ENCODE measurements at places on chromosomes 11 and 22.
A peak's percentile ranks its signal among the peaks of the same experiment; 100 is the strongest.

- DNase-seq: no peak
Measured at GRCh38 chr11:115636753-115637527, 132.7 kb upstream of the CADM1 start.

GRCh38 chr11:19342036-19342435 lies 101.3 kb upstream of the E2F8 start:
- DNase-seq: no peak

DNA sequence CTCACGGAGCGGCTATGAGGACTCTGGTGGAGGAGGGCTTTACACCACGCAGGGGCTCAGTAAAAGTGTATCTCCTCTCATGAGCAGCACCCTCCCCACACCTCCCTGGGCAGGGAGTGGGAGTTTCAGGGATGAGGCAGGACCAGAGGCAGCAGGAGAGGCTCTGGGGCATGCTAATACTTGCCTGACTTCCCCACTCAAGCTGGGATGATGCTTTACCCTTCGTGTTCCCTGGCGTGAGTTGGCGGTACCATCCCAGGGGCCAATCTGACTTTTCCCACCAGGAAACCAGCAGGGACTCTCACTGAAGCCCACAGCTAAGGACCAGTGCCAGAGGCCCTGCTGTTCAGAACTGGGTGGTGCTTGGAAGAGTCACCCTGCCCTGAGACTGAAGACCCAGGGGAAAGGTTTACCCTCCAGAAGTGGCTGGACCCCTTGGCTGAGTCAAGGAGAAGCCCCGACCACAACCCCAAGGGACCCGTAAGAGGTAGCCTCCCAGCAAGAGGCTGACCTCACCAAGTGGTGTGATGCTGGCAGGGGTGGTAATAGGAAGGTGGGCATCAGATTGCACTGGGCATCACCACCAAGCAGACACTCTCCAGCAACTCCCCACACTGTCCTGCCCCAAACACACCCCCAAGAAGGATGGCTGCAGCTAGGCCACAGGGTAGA lies 65.6 kb downstream of the THAP12 start:
- DNase-seq: no peak

DNA sequence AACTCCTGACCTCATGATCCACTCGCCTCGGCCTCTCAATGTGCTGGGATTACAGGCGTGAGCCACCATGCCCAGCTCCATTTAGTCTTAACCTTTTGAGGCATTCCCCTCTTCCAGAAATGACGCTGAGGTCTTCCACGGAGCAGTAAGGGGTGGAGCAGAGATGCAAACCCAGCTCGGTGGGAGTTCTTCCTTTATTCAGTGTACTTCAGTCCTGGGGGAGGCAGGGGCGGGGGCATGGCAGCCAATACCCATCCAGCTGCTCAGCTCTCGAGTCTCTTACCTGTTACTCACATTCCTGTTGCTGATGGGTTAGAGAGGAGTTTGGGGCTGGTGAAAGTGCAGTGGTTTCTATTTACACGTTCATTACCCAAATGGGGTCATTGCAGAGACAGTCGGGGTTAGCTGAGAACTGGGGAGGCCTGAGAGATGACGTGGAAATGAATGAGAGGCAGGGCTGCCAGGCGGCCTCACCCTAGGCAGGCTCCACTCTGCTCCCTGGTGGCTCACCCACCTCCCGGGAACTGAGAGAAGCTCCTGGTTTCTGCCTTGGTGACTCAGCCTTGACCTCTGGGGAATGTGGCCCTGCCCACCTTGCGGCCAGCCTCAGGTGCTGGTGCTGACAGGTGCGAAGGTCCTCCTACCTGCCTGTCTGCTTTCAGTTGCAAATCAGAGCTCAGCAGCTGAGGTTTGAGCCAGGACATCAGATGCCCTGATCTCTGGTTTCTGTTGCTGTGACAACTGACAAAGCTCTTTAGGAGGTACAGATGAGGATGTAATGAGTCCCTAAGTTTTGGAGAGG lies 13.4 kb upstream of the ST14 start:
- no peak for DNase-seq

DNA sequence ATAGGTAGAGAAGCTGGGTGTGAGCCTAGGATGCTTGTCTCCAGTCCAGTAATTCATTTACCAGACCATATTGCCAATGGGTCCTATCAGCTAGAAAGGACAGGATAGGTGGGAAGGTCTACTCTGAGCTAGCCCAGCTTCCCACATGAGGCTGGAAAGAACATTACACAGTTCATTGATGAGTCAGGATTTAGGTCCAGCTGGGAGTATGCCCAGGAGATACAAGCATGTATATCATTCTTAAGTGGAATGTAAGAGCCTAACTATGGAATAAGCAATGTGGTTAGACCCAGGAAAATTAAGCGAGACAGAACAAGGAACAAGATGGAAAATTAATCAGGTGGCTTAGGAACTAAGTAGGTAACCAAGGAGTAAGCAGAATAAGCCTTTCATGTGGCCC lies 59.0 kb upstream of the TBCEL start:
- DNase-seq: no peak

GRCh38 chr11:111362887-111363411 lies 16.1 kb downstream of the POU2AF1 start:
- DNase-seq: peak; percentile 28

GRCh38 chr22:25765801-25766200 lies 23.8 kb downstream of the MYO18B start:
- no peak for DNase-seq

GRCh38 chr11:44418456-44418830 lies 108.5 kb upstream of the ALX4 start:
- no peak for DNase-seq

DNA sequence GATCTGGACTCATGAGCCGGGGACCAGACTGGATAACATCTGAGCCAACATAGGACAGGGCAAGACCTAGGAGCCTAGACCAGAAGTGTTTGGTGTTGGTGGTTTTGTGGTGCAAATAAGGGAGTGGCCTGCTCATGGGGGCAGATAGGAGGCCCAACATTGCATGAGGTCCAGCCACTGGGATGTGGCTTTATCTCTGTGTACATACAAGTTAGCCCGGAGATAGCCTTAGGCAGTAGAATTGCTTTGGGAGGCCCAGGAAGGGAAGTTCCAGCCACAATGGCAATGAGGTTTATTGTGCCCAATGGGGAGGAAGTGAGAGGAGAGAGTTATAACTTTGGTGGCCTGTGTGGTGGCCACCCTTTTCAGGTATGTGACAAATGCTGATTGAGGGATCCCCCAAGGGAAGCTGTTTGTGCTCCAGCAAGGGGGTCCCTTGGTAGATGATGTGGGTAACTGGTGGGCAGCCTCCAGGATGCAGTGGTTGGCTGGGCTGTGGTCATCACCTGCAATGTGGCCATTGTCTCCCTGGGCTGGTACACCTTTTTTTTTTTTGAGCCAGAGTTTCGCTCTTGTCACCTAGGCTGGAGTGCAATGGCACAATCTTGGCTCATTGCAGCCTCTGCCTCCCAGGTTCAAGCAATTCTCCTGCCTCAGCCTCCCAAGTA lies 6.4 kb downstream of the LMO2 start:
- DNase-seq: no peak

DNA sequence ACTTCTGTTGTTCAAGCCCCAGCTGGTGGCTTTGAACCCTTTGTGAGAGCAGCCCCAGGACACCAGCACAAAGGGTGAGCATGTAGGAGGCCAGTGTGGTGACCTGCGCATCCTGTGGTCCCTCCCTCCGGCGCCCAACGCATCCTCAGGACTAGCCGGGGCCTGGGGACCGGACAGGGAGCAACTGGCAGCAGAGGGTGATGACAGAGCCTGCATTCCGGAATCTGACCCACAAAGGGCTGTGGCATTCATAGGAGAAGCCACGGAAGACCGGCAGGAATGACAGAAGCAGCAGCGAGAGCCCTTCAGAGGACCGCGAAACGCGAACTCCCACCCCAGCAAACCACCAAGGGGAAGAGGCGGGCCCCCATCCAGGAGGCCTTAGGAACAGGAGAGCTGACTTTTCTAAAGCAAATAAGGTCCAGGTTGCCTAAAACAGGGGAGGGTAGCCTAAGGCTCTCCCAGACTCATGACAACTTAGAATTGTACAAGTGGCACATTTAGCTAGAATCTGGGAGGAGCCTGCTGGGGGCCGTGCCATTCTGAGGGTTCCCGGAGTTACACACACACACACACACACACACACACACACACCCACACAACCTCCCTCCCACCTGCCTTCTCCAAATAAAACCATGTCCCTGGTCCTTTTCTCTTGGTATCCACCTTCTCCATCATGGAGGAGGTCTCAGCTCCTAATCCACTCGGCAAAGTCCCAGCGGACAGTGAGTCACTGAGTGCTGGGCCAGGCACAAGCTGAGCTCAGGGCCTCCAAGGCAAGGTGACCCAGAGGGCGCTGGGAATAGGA lies 232.7 kb downstream of the CTTN start:
- DNase-seq: peak; percentile 48

GRCh38 chr22:47237890-47238480 lies 475.5 kb downstream of the TBC1D22A start:
- no peak for DNase-seq

DNA sequence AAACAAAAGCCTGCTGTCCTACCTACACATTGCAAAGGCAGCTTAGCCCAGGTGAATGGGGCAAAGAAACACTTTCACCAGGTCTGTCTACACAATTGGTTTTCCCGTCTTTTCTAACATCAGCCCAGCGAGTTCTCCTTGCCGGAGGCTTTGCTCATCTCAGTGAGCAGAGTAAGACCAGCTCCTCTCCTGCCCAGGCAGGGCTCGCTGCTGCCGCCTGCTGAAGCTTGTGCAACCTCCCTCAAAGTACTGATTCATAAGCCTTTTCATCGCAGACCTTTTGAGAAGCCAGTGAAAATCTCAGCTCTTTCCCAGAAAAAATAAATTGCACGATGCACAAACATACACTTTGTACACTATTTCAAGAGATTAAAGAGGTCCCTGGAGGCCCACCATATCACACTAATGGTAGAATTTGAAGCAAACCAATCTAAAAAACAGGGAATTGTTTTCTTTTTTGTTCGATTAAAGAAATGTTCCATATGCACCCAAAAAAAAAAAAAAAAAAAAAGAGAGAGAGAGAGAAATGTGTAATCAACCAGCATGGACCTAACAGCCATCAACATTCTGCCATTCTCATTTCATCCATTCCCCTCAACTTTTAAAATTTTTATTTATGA lies 328.1 kb upstream of the MPPED2 start:
- peak; percentile 69 for DNase-seq

DNA sequence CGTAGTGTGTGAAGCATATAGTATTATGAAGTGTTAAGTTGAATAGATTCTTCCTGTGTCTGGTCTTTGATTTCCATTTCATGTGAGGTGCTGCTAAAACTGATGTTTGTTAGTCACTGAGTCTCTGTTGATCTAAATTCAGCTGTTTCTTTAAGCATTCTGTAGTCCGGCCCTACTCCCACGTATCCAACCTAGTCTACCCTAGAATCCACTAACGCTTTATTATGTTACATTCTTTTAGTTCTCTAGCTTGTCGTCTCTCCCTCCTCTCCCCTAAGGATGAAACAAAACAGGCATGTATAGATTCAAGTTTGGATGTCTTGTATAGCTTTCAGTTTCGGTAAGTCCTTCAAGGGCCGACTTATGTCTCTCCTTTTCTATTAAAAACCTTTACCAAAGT lies 4.1 kb downstream of the WEE1 start:
- no peak for DNase-seq

DNA sequence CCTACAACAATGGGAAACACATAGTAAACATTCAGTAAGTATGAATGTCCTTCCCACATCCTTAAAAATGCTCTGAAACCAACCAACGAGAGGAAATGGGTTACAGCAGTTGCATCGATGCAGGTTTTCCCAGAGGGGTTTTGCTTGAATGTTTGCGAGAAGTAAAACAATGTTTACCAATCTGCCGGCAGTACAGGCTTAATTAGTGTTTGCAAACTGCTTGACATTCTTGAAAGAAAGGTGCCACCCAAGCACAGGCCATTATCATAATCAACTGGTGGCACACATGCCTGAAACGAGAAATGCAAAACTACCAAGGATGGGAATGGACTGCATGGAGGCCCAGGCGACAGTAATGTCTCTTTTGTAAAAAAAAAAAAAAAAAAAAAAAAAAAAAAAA lies 27.1 kb upstream of the OPCML start:
- DNase-seq: no peak

DNA sequence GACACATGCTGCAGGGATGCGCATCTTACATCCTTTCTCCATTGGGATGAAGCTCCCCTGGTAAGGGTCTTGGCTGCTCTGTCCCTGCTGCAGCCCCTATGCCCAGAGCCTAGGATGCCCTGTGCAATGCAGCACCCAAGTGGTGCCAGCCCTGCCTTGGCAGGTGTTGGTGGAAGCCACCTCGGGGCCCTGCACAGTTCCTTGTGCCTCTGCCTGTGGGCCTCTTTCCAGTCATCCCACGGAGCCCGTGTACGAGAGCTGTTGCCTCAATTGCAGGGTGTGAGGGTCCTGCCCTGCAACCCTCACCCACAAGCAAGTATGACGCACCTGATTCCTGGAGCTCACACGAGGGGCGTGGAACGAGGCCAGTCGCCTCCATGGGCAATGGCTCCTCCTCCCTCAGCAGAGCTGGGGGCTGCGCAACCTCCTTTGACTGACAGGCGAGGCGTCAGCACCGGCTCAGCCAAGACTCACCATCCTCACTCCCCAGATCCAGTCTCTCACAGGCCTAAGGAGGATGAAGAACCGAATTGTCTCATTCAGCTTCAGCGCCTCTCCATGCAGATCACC lies 719.6 kb downstream of the BRD1 start:
- no peak for DNase-seq

- DNase-seq: no peak
Measured at GRCh38 chr11:133228471-133229329, 303.6 kb downstream of the OPCML start.

DNA sequence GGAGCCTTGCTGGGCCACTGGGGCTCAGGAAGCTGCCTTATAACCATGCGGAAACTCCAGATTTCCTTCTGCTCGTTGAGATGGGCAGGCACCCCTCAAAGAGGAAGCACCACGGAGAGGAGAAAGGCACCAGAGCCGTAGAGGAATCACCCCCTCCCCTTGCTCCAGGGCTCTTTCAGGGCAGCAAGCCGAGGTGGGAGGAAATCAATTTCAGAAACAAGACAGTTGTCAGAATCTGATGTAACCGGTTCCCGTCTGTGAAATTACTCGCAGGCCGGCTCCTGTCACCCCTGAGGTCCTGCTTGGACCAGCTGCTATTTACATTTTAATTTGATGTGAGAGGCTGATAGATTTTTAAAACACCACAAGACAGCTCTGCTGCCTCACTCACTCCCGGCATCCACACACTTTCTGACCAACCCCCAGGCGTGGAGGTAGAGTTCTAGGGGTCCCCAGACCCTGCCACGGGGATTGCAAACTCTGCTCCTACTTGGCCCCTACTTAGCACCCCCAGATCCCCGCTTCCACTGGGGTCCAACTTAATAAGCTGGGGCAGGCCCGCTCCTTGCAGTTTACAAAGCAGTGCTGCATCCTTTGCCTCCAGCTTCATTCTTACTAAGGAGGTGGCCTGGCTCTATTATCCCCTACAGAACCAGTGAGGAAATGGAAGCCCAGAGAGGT lies 162.5 kb downstream of the CEP164 start:
- DNase-seq: no peak
